ENCODE measurements at places on chromosomes 1 and 21.

- no peak for DNase-seq
Measured at GRCh38 chr1:90823686-90824085, 106.6 kb upstream of the BARHL2 start.

GRCh38 chr1:167420510-167420909 is 97.8 kb downstream of the CD247 start:
- DNase-seq: no peak

- no peak for DNase-seq
Measured at GRCh38 chr1:19325368-19325957, 13.3 kb downstream of the SLC66A1 start.

DNA sequence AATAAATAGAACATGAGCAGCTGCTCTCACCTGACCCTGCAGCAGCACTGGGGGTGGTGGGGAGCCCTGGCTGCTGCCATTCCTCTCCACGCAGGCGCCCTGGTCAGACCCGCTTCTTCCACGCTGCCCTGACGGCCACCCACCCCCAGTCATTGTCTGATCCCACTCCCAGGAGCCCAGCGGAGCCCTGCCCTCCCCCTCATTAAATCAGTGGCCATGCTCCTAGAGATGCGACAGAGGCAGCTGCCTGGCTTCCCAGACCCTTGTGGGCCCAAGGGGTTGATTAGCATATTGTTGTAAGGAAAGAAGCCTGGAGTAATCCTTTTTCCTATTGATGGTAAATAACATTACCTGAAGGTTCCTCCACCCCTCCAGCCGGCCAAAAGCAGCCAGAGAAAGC is 301.5 kb downstream of the RRAGC start:
- no peak for DNase-seq

DNA sequence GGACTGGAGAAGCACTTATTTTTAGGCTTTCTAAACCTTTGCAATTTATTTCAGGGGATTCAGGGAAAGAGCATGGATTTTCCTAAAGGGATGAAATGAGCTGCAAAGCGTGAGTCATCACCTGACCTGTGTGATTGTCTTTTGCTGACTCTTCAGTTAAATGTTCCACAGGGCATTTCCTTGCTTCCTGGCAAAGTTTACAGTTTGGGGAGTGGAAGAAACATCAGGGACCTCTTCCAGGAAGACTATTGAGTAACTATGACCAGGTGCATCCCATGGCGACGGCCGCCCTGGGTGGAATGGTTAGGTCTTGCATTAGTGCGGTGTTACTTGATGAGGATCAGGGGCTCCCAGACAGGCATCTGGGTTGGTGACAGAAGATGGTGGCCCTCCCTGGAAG is 79.5 kb upstream of the SIPA1L2 start:
- DNase-seq: no peak

DNA sequence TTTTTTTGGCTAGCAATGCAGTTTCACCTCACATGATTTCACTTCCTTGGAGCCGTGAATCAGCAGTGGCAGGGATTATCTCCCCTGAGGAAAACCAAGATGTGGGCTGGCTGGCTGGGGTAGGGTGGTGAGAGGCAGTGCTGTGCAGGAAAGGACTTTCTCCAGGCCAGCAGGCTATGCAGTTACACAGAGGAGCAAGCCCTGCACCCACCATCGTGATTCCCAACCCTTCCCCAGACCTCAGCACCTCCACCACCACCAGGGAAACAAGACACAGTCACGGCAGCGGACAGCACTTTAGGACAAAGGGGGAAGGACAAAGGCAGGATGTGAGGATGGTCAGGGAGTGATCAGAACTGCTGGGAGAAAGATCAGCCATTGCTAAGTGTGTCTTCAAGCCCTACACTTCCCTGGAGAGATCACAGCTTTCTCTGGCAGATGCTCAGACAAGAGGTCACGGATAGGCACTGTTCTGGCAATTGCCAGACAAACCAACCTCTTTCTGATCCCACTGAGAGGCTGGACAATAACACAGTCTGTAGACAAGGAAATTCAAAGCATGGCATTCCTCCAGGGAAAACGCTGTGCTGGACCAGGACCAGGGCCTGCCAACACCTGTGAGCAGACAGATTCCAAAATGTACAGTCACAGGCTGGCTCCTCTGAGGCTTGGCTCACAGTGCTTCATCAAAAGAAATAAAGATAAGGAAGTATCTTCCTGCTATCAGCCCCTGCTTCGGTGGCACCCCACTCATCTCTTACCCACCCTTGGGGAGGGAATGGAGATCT is 509.4 kb downstream of the SMYD3 start:
- no peak for DNase-seq

- no peak for DNase-seq
Measured at GRCh38 chr1:185960422-185961321, 226.5 kb downstream of the HMCN1 start.

- DNase-seq: no peak
Measured at GRCh38 chr1:42392967-42393848, 12.6 kb downstream of the RIMKLA start.

Measured in hematopoietic multipotent progenitor cell (in vitro differentiated cells).